ENCODE measurements at places on chromosomes 2 and 18.

DNA sequence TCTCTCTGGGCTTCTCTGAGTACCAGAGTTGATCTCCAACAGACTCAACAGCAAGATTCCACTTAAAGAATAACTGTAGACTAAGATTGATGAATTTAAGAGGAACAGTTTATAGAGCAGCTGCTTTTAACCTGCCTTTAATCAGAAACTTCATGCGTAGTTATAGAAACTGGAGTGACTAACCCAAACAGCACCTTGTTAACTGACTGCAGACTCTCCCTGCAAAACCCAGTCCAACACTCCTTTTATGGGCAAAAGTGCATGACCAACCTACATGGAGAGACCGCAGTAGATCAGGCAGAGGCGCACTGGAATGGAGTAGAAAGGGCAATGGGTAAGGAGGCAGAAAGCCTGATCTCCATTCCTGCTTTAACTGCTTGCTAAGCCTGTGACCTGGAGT, 110.6 kb downstream of the NRP2 start:
- DNase-seq: no peak

GRCh38 chr2:203662951-203663350, 43.5 kb upstream of the CD28 start:
- no peak for DNase-seq

GRCh38 chr2:186042207-186043028, 303.8 kb downstream of the FSIP2 start:
- no peak for DNase-seq

GRCh38 chr2:163490281-163490680, 245.5 kb downstream of the FIGN start:
- DNase-seq: no peak

DNA sequence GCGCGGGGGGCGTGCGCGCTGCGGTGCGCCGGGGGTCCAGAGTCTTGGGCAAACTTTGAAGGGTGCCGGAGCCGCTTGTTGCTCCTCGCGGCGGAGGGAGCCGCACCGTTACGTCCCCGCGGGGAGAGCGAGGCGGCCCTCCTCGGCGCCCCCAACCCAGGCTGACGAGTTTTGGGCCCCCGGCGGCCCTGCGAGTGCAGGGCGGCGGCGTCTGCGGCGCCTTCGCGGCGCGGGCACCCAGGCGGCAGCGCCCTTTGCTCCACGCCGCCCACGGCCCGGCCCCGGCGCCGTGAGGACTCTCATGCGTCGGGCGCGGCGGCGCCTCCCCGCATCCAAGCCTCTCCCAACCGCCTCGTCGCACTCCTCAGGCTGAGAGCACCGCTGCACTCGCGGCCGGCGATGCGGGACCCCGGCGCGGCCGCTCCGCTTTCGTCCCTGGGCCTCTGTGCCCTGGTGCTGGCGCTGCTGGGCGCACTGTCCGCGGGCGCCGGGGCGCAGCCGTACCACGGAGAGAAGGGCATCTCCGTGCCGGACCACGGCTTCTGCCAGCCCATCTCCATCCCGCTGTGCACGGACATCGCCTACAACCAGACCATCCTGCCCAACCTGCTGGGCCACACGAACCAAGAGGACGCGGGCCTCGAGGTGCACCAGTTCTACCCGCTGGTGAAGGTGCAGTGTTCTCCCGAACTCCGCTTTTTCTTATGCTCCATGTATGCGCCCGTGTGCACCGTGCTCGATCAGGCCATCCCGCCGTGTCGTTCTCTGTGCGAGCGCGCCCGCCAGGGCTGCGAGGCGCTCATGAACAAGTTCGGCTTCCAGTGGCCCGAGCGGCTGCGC, 814 bp downstream of the FZD7 start:
- DNase-seq: no peak

DNA sequence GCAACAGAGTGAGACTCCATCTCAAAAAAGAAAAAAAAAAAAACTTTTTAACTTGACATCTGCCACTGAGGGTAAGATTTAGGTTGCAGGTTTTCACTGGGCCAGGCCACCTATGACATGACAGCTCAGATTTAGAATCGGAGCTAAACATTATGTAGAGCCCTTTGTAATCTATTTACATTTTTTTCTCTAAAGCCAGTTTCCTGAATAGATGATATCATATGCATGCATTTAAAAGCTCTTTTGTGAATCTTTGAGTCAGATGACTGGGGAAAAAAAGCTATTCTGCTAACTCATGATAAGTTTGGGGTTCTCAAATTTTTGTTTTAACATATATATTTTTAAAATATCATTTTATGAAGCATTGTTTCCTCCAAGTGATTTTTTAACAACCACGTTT, 21.3 kb downstream of the PRKAG3 start:
- DNase-seq: no peak

- no peak for DNase-seq
Measured at GRCh38 chr2:217740178-217740577, 262.6 kb downstream of the TNS1 start.

DNA sequence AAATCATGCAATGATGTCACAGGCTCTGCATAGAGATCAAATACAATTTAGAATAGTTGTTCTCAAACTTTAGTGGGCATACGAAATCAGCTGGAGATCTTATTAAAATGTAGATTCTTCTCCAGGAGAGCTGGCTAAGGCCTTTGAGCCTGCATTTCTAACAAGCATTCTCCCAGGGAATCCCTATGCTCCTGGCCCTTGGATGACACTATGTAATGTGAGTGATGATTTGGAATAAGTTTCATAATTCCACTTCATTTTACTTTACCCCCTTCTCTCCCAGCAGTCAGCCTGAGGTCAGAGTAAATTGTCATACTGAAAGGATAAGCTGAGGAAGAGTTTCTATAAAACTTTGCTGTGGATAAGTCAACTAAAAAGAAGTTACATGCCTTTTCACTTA, 189.1 kb downstream of the UBE2E3 start:
- no peak for DNase-seq

DNA sequence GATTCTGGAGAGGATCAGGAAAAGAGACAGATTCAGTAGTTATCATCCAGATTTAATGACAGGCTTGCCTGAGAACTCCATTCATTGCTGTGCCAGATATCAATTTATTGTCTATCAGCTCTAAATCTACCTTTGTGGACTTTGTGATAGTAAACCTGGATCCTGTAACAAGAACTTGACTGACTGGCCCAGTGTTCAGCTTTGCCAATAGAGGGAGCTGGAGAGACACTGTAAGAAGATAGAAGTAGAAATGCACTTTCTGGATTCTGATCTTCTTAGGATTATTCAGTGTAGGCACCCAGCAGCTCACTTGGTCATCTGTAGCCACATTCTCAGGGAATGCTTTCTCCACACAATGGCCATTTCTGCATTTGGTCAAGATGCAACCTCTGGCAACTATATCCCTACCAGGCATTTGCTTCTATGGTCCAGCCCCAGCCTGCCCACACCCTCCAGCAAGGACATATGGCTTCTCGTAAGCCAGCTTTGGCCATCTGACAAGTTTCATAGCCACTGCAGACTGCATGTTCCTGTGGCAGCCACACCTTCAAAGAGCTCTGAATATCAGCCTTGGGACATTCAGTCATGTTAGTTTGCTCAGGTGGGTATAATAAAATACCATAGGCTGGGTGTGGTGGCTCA, 6.1 kb upstream of the SERPINB8 start:
- peak; percentile 29 for DNase-seq

DNA sequence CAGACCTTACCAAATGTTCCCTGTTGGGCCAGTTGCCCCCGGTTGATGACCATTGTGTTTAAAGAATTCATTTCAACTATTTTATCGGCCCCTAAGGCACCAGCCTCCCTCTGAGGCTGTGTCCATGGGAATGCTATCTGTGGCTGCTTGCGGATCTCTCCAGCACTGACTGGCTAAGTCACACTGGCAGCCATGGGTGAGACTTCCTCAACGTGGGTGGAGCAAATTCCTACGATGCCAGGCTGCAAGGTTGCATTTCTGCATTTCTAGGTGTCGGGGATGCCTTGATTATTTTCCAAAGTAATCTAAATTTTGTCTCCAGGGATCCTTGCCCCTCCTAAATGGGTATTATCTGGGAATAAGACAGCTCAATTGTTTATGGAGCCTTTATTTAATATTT, 6.2 kb downstream of the CXCR4 start:
- DNase-seq: no peak

Measured in stimulated activated CD4-positive, alpha-beta T cell treated with anti-CD3 and anti-CD28 coated beads, Interleukin-15, amount 100 ng/mL, for 48 hours (primary cell).